Lung (tissue), 17 donors: ENCODE measurements at places on chromosomes 7 and 10. TPM values are rescaled to one million over a fixed set of nuclear protein-coding genes. Genes with fewer than 3 reads are reported as not detected.

DNA sequence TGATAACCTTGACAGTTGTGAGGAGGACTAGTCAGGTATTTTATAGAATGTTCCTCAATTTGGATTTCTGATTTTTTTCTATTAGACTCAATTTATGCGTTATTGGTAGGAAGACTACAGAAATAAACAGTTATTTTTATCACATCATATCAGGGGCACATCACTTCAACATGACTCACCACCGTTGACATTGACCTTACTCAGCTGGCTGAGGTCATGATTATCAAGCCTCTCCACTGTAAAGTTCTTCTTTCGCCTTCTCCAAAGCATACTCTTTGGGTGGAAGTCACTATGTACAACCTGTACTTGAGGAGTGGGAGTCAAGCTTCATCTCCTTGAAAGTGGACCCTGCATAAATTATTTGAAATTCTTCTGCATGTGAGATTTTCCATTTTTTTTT, 194.3 kb upstream of the IGFBP3 start:
- H3K27ac ChIP-seq: no peak overlapping the region
- no peaks in the 10 kb centered on the region for H3K27me3 ChIP-seq
- no peaks in the 10 kb centered on the region for H3K4me1 ChIP-seq
- no peak for DNase-seq
- no peak overlapping the region for H3K4me3 ChIP-seq

DNA sequence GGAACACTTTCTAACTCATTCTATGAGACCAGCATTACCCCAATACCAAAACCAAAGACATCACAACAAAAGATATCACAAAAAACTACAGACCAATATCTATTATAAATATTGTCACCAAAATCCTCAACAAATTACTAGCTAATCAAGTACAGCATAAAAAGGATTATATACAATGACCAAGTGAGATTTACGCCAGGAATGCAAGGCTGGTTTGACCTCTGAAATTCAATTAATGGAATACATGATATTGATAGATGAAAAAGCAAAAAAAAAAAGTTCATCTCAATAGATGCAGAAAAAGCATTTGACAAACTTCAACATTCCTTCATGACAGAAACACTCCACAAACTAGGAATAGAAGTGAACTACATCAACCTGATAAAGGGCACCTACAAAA, 175.3 kb downstream of the LCOR start:
- no peaks in the 10 kb centered on the region for H3K27me3 ChIP-seq
- no peak overlapping the region for H3K4me3 ChIP-seq
- no peak for DNase-seq
- no peaks in the 10 kb centered on the region for H3K4me1 ChIP-seq
- H3K27ac ChIP-seq: no peak overlapping the region

DNA sequence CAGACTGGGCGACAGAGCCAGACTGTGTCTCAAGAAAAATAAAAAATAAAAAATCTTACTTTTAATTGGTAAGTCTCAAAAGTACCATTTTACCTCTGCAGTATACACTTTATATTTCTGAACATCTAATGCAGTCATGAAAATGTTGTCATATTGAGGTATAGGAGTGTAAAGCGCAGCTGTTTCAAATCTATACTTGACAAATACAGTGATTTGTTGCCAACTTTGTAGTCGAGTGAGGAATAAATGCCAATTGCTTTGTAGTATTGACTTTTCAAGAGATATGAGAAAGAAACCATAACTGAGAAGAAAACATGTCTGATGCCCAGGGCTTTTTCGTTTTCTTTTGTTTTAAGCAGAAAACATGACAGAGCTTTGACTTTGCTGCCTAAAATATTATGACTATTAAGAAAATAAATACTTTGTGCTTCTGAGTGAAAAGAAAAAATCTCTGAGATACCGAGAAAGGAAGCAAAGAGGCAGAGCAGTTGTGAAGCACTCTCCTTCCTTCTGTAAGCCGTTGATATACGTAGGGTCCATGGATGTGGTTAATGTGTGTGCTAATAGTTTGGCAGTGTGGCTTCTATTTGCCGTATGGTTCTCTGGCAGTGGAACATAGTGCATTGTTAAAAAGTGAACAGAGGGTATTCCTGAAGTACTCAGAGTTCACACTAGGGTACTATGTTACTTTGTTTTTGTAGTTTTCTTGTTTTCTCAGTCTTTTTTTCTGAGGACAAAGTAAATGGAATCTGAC, 38.2 kb downstream of the AVL9 start:
- H3K27ac ChIP-seq: no peak overlapping the region
- peak; percentile 65 for DNase-seq
- no peaks in the 10 kb centered on the region for H3K27me3 ChIP-seq
- peaks cover 4% of the 10 kb centered on the region for H3K36me3 ChIP-seq
- H3K4me3 ChIP-seq: no peak overlapping the region

DNA sequence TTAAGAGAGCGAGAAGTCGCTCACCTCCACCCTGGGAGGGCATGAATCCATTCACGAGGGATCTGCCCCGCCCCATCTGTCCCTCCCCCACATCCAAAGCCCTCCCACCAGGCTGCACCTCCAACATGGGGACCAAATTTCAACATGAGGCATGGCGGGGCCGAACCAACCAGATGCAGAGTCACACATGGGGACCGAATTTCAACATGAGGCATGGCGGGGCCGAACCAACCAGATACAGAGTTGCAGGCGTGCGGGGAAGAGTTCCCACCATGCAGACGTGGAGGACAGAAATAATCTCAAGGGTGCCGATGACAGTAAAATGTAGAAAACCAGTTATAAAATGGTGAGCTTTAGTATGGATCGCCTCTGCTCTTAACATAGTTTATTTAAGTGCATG, 564.4 kb downstream of the DNAJB6 start:
- DNase-seq: no peak
- peaks cover 3% of the 10 kb centered on the region for H3K27me3 ChIP-seq

The CNTNAP2 gene
- total RNA-seq: 45.3 TPM

DNA sequence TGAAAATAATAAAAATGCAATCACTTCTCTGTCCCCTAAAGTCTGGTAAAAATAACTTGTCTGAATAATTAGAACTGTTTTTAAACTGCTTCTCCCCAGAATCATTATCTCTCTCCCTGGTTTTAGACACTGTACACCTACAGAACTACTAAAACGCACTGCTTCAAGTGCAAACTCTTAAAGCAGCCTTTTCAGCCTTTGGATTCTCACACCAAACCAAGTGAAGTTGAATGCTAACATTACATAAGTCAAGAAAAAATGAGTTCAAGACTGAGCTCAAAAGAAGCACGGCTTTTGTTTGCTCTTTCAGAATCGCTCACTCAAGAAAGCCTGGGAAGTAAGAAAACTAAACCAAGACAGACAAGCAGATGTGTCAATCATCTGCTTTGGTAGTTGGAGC, 188.8 kb downstream of the LSM5 start:
- DNase-seq: no peak
- H3K27ac ChIP-seq: no peak overlapping the region
- no peak overlapping the region for H3K4me3 ChIP-seq
- no peaks in the 10 kb centered on the region for H3K36me3 ChIP-seq

DNA sequence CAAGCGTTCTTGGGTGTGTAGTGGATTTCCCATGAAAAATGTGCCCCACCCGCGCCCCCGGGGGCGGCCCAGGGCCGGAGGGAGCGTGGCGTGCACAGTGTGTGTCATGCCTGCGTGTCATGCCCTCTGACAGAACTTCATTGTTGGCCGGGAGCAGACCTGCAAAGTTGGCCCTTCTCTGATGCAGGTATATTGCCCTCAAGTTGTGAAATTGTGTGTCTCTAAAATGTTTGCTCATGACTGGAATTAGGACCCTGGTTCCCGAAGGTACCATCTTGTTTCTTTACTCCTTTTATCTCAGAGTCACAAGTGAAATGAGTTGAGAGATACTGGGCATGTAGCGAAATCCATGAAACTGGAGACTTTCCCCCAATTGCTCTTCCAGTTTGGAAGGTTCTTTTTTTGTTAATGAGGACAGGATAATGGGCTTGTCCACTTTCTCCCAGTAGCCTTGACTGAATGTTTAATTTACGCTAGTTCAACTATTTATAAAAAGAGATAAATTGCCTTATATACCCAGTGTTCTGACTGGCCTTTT, 26.2 kb downstream of the ADK start:
- no peaks in the 10 kb centered on the region for H3K36me3 ChIP-seq
- no peaks in the 10 kb centered on the region for H3K27me3 ChIP-seq
- peak overlapping the region; percentile 88 for H3K27ac ChIP-seq

DNA sequence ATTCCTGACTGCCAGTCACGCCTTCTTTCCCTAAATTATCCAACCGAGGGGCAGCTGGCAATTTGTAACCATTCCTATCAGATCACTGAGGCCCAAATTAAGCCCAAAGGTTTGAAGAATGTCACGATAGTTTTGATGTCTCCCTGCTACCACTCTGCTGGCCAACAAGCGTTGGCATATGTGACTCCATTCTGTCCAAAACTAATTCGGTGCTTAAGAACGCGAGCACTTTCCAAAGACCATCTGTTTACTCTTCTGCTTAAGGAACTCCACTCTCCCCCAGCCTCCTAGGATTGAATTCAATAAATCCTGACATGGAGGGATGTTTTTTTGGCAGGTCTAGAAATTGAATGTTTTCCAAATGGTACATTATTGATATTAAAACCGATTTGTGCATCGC, 131.5 kb upstream of the CTBP2 start:
- no peak overlapping the region for H3K27ac ChIP-seq
- no peak for DNase-seq
- H3K36me3 ChIP-seq: no peaks in the 10 kb centered on the region
- no peak overlapping the region for H3K4me3 ChIP-seq
- no peaks in the 10 kb centered on the region for H3K27me3 ChIP-seq

DNA sequence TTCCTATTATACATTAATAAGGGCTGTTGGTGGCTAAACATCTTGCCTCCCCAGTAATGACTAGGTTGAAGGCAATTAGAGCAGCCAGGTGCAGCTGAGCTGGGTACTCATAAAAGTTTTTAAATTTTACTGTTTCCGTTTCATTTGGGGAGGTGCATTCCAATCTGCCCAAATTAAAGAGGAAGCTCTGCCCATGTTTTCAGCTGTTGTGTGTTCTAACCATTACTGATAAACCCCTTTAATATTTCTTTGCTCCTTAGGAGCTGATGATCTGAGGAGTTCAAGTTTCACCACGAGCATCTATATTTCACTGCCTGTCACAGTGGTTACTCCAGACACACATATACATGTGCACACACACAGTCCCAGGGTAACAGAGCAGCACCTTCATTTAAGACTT, 94.4 kb downstream of the JAZF1 start:
- H3K4me3 ChIP-seq: no peak overlapping the region
- no peaks in the 10 kb centered on the region for H3K27me3 ChIP-seq
- H3K4me1 ChIP-seq: peaks cover 3% of the 10 kb centered on the region
- no peak for DNase-seq

The ENKUR gene
- total RNA-seq: 17.8 TPM

The CCAR1 gene
- 47.4 TPM for total RNA-seq

DNA sequence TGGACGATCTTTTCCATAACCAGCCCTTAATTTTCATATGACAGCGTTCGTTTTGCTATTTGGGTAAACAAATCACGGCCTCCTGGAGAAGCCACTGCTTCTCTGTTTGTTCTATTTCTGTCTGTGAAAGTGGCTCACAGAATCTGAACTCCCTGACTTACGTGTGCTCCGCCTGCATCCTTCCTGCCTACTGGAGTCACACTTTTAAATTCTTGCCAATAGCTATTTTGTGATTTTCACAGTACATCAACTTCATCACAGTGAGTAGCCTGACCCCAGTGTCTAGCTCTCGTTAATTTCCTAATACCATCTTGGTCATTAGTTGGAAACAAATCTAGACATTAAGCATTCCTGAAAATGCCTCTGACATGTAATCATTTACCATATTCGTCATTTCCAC, 49.0 kb upstream of the NPS start:
- no peaks in the 10 kb centered on the region for H3K4me1 ChIP-seq
- H3K4me3 ChIP-seq: no peak overlapping the region
- H3K27me3 ChIP-seq: peaks cover 6% of the 10 kb centered on the region
- no peak overlapping the region for H3K27ac ChIP-seq

The PCGF6 gene
- 5.8 TPM for total RNA-seq

The NUTM2E gene
- total RNA-seq: 0.31 TPM

The AIFM2 gene
- 3.6 TPM for total RNA-seq

The CFTR gene
- 138 TPM for total RNA-seq

The KLF14 gene
- 0.26 TPM for total RNA-seq
